Activated T-cell treated with anti-CD3 and anti-CD28 coated beads for 24 hours (primary cell): ENCODE measurements at places on chromosomes 16 and 17.

DNA sequence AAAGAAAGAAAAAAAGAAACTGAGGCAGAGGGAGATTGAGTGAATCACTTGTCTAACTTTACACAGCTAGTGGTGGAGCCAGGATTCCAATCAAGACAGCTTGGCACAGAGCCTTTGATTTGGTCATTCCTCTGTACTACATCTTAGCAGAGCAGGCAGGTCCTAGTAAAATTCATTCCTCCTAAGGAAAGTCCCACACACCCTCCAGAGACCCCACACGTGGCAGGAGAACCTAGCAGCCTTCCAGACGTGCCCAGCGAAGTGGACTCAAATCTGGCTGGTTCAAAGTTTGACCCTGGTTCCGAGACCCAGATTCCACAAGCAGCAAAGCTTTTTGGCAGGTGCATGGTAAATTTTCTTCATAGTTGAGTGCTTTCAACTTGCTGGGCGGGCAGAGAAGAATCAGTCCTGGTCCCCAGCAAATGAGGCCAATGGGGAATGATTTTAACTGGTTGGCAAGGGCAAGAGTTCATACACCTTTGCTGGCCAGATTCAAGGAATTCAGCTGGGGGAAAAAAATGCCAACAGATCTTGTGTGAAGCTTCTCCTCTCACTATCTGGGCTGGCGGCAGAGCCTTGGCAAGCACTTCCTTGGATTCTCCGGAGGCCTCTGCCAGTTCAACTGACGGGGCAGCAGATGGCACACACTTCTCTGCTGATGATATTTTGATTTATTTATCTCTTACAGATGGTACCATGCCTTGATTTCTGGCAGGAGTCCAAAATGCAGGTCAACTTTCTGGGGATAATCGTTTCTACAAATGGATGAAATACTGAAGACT is 82.4 kb downstream of the GSG1L start:
- DNase-seq: no peak

GRCh38 chr17:68463211-68464019 is 6.1 kb upstream of the WIPI1 start:
- no peak for DNase-seq

DNA sequence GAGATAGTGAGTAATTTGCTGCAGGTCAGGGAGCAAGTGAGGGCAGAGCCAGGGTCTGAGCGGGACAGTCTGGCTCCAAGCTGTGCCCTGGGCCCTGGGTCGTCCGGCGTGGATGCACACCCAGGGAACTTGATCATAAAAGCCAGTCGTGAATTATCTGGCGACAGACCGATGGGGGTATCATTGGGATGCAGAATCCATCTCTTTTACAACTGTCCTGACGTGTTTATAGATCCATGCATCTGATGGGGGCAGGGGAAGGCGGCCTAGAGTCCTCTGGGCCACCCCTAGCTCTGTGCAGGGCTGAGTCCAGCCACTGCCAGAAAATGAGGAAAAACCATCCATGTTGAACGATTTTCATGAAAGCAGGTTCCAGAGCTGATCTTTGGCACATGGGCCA is 332.8 kb downstream of the C16orf95 start:
- DNase-seq: no peak

DNA sequence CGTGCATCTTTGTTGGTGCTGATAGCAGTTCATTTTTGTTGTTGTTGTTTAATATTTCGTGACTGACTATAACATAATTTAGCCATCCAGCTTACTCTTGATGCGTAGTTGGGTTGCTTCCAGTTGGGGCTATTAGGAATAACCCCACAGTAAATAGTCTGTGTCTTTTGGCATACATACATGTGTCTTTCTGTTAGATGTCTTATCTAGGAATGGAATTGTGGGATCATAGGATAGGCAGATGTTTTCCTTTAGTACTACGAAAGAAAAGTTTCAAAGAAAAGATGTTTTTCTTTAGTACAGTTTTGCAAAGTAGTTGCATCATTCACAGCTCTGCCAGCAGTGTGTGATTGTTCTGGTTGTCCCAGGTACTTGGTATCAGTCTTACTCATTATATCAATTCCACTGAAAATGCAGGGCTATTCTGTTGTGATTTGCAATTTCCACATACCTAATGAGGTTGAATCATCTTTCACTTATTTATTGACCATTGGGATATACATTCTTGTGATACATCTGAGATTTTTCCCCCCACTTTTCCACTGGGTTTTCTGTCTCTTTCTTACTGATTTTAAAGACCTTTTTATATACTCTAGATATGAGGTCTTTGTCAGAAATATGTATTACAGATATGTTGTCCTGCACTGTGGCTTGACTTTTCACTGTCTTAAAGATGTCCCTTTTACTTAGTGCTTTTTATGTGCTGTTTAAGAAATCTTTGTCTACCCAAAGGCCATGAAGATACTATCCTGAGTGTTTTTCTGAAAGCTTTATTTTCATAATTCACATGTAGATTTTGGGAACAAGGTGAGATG is 173.3 kb downstream of the MRTFB start:
- no peak for DNase-seq

GRCh38 chr17:864315-864714 is 82.2 kb downstream of the MRM3 start:
- no peak for DNase-seq

DNA sequence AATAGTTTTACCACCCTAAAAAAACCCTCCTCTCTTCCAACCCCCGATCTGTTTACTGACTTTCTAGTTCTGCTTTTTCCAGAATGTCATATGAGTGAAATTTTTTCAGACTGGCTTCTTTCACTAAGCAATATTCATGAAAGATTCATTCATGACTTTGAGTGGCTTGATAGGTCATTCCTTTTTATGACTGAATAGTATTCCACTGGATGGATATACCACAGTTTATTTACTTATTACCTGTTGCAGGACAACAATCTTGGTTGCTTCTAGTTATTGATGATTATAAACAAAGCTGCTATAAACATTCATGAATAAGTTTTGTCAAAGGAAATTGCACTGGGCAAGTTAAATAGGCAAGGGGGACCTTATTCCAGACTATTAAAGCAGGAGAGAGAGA is 264.2 kb downstream of the UTP18 start:
- no peak for DNase-seq

- DNase-seq: no peak
Observed at GRCh38 chr16:73915935-73916334, 380.7 kb upstream of the PSMD7 start.

DNA sequence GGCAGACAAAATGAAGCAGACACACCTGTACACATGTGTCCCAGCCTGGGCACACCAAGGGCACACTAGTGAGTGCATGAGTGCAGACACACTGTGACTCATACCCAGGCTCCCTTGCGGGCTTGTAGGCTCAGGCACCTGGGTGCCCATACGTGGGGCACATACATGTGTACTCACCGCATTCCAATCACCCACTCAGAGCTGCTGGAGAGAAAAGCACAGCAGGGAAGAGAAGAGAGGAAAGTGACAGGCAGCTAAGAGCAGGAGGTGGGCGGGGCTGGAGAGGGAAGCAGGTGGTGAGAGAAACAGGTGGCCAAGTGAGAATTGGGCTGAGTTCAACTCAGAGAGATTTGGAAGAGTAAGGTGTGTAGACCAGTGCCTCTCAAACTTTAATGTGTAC is 54.0 kb downstream of the TMEM132E start:
- no peak for DNase-seq

- no peak for DNase-seq
Observed at GRCh38 chr17:56595831-56596690, 2.6 kb downstream of the NOG start.

GRCh38 chr17:5019475-5019956 is 15.7 kb downstream of the SLC52A1 start:
- peak; percentile 32 for DNase-seq

- DNase-seq: no peak
Observed at GRCh38 chr16:68365167-68365817, 54.5 kb downstream of the PRMT7 start.

DNA sequence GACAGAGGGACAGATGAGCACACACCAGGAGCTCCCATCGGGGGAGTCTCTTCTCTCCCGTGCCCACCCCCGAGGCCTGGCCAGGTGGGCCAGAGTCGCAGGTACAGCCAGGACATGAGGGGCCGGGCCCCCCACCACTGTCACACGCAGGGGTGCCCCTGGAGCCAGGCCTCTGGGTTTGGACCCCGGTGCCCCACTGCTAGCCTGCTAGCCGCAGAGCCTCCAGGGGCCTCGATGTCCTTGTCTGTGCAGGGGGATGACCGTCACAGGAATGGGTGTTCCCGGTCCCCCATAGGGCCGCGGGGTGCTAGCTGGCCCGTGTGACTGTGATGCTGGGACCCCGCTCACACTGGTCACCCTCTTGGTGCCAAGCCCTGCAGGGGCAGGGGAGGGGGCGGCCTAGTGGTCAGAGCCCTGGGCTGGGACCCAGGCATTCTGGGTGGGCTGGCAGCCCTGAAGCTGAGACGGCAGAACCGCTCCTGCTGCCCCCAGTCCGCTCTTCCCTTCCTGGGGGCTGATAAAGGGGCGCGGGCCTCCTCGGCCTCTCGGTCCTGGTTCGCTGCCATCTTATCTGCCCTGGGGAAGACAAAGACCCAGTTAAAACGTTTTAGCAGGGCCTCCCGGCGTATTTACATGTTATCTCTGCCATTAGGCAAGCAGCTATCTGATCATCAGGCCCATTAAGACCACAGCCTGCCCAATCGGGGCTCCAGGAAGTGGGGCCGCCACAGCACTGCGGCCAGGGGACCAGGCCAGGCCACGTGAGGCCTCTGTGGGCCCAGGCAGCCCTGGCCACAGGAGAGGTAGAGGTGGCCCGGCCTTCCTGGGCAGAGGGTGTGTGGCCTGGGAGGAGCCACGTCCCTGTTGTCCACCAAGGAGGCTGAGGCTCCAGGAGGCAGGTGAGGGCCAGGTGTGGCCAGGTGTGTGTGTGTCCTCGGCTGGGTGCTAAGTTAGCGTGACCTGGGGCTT is 57.2 kb upstream of the ZC3H18 start:
- DNase-seq: no peak

DNA sequence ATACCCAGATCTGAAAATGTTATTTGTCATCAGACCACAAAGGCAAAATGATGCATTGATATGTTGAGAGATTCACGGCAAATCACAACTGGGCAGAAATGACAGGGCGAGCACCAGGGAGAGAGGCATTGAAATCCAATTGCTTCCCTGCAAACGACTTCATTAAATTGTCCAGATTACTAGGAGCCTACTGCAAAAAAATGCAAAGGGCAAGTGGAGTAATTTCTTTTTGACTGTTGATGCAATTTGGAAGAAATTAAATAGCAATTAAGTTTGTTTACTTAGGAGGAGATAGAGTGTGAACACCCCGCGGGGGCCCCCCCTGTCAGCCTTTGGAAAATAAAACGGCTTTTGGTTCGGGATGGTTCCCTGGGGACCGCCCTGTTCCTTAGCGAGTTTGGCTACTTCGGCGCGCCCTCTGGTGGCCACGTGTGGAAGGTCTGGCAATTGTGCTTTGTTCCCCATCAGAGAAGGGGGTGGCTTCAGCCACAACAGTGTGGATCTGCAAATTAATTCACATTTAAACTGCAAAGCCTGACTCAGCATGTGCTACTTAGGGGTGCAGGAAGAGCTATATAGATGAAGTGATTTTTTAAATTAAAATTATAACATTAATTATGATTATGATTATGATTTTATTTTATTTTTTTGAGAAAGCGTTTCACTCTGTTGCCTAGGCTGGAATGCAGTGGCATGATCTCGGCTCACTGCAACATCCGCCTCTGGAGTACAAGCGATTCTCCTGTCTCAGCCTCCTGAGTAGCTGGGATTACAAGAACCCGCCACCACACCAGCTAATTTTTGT is 14.5 kb upstream of the TMC7 start:
- DNase-seq: peak; percentile 71

DNA sequence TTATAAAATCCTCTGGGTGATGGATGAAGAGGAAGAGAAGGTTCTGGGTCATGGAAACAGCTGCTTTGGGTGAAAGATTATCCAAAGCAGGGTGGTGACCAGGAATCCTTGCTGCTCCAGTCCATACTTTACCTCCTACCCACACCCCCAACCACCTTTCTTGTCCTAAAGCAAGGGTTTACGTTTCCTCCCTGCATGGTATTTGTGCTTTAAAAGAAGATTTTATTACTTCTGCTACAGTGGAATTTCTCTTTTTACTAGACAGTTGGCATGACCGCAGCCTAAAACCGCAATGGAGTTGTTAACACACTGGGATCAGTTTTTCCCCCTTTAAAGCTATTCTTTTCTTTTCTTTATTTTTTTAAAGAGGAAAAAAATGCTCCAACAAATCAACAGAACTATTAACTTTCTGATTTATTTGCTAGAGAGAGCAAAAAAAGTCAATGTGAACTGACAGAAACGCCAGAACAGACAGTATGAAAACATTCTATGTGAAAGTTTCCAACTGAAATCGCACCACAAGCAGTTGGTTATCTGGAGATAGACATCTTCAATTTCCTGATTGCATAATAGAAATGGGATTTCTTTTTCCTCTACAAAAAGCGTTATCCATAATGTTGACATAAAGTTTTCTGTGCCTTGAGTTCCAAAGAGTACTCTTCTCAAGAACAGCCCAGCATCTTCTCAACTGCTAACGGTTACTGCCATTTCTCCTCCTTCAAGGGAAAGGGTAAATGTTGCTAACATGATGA is 236.0 kb downstream of the IRX3 start:
- no peak for DNase-seq

DNA sequence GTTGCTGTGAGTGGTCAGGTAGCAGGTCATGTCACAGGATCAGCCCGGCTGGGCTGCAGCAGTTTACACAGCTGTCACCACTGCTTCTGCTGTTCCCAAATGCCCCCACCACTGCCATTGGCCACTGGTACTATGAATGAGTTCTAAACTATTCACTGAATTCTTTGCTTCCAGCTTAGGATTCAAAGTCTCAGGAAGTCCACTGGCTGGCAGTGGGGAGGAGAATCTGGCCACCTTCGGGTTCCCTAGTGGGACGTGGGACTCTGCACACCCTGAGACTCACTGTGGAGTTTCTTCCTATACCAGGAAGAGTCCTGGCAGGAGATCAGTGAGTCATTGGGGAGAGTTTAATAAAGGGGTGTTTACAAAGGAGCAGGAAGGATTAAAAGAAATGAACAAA is 6.9 kb downstream of the MT1X start:
- DNase-seq: no peak

DNA sequence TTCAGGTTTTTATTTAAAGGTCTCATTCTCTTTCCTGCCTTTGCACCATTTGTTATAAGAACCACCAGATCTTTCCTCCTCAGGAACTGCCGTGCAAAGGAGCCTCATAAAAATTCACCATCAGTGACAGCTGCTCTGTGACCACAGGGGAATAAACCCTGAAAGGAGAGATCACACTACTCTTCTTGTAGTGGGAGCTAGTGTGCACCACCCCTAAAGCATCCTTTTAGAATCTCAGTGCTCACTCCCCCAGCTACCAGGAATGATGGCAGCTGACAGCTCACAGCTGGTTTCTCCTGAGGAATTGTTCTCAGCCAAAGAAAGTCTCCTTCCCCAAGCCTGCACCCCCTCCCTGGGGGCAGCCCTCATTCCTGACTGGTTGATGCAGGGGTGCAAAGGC is 18.7 kb downstream of the VAT1L start:
- no peak for DNase-seq

DNA sequence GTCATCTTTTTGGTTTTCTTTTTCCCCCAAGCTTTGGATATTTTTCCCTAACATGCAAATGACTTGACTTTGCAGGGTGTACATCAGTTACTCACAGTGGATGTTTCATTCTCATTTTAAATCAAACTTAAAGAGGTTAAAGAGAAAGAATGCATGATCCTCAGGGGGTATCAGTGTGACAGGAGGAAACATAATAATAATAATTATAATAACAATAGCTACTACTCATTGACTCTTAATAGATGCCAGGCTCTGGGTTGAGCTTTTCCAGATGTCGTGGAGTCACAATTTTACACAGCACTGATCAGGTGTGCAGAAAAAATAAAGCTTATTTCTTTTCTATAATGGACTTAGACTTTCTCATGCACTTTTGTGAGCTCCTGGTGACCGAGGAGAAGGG is 157.2 kb upstream of the CACNG3 start:
- DNase-seq: no peak
